ENCODE measurements at places on chromosomes 2 and 18.

GRCh38 chr18:11114653-11115052 is 34.7 kb downstream of the PIEZO2 start:
- DNase-seq: no peak

GRCh38 chr2:63486861-63487290 is 101.4 kb downstream of the WDPCP start:
- DNase-seq: no peak

- no peak for DNase-seq
These were observed 19.2 kb upstream of the GRP start for GRCh38 chr18:59200787-59201186.

DNA sequence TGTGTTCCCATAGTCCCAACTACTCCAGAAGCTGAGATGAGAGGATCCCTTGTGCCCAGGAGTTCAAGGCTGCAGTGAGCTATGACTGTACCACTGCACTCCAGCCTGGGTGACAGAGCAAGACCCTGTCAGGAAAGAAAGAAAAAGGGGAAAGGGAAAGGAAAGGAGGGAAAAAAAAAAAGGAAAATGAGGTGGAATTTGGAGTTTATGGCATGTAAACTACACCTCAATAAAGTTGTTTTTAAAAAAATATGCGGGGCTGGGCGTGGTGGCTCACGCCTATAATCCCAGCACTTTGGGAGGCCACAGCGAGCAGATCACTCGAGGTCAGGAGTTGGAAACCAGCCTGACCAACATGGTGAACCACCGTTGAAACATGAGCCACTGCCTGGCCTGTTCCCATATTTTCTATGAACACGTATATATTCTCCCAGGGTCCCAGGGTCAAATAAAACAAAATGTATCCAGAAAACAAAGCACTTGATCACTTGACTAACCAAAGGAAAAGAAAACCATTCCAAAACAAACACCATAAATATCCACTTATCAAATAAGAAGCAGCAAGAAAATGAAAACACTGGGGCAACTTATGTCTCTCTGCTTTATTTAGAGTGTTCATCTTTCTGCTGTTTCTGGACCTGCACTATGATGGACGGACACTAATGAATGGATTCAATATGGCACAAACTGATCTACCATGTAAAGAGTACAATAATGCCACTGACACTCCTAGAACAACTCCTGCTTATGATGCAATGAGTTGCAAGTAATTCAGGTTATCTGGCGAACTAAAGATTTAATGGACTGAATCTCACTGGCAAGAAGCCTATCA is 56.8 kb downstream of the ASXL2 start:
- no peak for DNase-seq

- DNase-seq: no peak
These were observed 31.7 kb downstream of the MTERF4 start for GRCh38 chr2:241070361-241070760.

DNA sequence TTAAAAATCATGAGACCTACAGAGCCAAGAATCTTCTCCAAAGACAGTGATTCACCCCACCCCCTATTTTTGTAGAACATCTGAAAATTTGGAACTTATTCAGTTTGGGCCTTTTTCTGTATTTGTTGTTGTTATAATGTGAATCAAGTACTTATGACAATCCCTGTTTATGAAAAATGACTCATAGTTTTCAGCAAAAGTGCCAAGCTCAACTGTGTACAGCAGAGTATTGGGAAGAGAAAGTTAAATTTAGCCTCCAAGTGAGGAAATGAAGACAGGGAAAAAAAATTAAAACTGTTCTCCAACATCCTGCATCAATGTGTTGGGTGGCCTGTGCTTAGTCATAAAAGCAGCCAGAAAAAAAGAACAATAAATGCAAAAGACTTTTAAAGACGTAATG is 46.2 kb downstream of the LRATD1 start:
- no peak for DNase-seq

DNA sequence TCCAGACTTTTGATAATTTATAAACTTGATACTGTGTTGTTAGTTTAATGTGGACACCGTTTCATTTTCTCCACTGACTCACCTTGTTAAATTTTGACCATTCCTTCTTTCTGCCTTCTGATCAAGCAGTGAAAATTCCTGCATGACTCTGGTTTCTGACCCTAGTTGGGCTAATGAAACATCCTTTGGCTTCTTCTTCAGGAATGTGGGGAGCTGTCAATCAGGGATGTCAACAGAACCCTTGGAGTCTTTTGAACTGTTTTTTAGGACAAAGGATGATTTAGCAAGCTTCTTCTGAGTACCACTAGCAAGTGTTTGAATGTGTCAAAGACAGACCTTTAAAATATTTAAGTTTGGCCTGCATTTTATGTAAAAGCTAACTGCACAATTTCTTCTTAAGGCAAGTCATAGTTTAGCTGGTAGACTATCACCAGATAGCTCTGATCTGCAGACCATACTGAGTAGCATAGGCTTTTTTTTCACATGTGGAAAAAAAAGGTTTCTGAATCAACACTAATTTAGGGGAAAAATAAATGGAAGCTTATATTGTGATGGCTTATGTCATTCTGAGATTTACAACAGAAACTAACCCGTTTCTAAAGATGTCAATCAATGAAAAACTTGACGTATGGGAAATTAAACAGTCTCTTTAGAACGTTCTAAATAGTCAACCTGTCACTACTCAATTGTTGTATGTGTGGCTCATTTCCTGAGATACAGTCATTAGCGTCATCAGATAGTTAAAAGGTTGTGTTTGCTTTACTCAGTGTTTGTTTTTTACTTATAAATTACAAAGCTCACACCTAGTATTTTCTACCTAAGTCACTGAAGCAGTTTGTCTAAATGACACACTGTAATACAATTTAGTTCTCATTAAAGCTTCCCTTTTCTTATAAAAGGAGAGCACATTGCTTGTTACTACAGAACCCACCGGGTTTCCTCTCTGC is 311.4 kb downstream of the PTPRM start:
- no peak for DNase-seq

DNA sequence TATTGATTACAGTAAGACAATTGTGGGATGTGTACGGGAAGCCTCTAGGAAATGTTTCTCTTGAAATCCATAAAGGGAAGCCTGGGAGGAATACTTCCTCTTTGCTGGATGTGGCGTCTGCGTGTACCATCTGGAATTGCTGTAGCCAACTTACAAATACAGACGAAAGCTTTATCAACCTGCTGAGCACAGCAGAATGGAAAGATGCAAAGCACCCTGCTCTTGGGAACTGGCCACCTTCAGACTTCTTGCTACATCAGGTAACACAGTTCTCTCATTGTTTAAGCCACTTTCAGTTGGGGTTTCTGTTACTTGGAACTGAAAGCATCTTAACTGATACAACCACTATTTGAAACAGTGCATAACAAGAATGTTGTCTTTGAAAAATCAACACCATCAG is 213.8 kb downstream of the HRH4 start:
- no peak for DNase-seq

GRCh38 chr2:215793747-215794595 is 219.4 kb downstream of the MREG start:
- no peak for DNase-seq

- DNase-seq: no peak
These were observed 14.2 kb downstream of the PMS1 start for GRCh38 chr2:189798312-189799029.

DNA sequence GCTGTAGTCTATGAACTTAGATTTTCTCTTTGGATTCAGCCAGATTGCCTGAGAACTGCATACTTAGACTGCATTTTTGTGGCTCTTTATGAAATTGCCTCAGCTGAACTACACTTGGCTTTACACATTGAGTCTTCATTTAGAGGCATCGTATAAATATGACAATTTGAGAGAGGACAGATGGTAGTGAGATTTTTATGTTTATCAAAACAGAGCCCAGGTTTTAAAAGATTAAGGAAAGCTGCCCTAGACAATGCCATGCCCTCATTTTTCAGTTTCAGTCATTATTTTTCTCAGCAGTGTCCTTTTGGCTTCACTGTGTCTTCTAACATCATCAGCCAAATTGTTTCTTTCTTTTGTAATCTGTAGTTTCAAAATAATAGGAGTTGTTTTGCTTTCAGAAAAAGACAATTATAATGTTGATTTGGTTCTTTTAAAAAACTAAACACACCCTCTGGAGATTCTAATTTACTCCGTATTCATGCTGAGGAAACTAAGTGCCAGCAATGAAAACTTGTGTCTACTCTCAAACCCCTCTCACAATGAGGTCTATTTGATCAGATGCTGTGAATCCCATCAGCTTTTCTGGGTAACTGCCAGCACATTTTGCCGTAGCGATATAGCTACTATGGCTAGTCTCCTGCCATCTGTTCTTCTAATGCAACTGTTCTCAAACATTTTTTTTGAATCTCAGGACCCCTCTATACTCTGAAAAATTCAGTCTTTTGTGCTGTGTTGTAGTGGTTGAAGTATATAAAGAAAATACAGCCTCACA is 46.2 kb downstream of the TWSG1 start:
- DNase-seq: no peak

GRCh38 chr18:22741318-22741717 is 191.8 kb upstream of the RBBP8 start:
- no peak for DNase-seq

GRCh38 chr2:7976206-7976605 is 705.6 kb upstream of the ID2 start:
- no peak for DNase-seq
